ENCODE measurements at places on chromosomes 4 and X.

GRCh38 chr4:47219586-47219985, 188.2 kb downstream of the GABRB1 start:
- DNase-seq = no peak

GRCh38 chr4:139898293-139898692, 232.7 kb downstream of the MGST2 start:
- no peak for DNase-seq

GRCh38 chr4:109410226-109410625, 23.4 kb upstream of the SEC24B start:
- DNase-seq = no peak

- no peak for DNase-seq
Observed at GRCh38 chr4:124636788-124637187, 75.7 kb downstream of the ANKRD50 start.

DNA sequence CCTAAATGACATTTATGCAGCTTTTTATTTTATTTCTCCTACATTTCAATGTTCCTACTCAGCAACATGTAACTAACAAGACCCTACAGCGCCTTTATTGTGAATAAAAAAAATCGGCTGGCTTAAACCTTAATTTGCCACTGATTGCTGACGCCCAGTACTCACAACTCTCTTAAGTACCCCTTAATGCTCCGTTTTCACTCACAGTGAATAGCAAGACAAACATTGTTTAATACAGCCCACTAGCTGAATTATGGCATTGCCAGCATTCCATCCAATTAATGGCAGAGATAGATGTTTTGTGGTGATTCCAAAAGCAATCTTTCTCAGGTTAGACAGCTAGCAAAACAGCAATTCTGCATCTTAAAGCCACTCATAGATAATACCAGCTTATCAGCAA, 61.1 kb downstream of the PPARGC1A start:
- DNase-seq = no peak

DNA sequence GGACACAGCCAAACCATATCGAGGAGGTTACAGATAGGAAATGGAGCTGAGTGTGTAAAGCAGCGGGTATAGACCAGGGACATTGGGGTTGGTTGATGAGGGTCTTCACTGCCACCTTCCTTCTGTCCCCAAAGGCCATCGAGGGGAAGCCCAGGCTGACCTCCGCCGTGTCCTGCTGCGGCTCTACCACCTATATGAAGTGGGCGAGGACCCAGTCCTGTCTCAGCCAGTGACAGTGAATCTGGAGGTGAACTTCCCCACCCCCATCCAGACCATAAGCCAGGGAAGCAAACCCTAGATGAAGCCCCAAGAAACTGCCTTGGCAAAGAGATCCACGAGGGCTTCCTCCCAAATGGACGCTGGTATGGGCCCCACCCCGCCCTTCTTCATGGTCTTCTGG, 23.2 kb upstream of the MRFAP1 start:
- DNase-seq = no peak

GRCh38 chrX:338281-338835, 19.8 kb upstream of the GTPBP6 start:
- no peak for DNase-seq
